Glomerular endothelial cell (primary cell): ENCODE measurements at places on chromosomes 13 and 19. TPM values are rescaled to one million over a fixed set of nuclear protein-coding genes. Genes with fewer than 3 reads are reported as not detected.

- DNase-seq, result no peak
These were observed 289.6 kb downstream of the TEX29 start for GRCh38 chr13:111610081-111610480.

- no peak for DNase-seq
These were observed 45.1 kb downstream of the OLFM4 start for GRCh38 chr13:53073711-53074110.

The ZNF560 gene
- total RNA-seq, result 0.15 and 0.23 TPM in 2 replicates

The C3 gene
- total RNA-seq, result 1.5 and 6.1 TPM in 2 replicates
